H4 (cell line): ENCODE measurements at places on chromosomes 5 and 9. TPM values are rescaled to one million over a fixed set of nuclear protein-coding genes. Genes with fewer than 3 reads are reported as not detected.

The NUTM2G gene
- total RNA-seq = not detected in 2 replicates

- DNase-seq = no peak
Measured at GRCh38 chr5:67792891-67793290, 422.7 kb upstream of the PIK3R1 start.

- DNase-seq = peak; percentile 42
Measured at GRCh38 chr9:78130004-78130403, 98.4 kb upstream of the GNAQ start.

DNA sequence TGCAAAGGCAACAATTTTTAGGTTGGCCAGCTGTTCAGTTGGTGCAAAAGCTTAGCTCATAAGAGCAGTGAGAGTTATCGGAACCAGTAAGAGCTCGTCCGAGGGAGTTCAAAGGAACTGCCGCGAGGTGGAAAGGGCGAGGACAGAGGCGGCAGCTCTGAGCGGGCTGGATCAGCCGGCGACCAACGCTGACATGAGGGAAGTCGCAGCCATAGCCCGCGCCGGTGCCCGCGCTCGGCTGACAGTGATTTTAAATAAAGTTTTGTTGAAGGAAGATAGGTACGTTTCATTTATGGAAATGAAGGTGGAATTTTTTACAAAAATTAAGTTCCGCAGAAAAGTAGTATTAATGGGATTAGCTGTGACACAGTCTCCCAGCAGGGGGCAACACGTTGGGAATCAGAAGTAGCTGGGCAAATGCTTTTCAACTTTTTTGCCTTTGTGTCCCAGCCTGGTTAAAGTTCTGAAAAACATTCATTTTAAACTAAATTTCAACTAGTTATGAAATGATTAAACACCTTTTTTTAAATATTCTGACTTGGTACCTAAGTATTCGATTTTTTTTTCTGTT lies 43.2 kb downstream of the FBXO4 start:
- no peak for DNase-seq

- DNase-seq = no peak
Measured at GRCh38 chr5:151595411-151595826, 4.3 kb upstream of the FAT2 start.

DNA sequence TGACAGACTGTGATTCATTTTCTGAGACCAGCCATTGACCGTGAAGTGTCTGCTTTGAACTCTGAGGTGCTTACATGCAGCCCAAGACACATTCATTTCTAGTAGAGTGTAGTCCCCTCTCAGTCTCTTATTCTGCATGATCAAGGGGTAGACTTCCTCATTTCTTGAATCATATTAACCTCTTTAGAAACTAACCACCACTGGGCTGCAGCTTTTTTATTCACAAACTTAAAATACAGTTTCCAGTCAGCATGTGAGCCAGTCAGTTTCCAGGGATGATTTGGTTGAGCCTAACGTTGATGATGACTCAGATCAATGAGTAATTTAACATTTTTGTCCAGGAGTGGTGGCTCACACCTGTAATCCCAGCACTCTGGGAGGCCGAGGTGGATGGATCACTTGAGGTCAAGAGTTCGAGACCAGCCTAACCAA lies 59.2 kb downstream of the OTULIN start:
- DNase-seq = no peak

DNA sequence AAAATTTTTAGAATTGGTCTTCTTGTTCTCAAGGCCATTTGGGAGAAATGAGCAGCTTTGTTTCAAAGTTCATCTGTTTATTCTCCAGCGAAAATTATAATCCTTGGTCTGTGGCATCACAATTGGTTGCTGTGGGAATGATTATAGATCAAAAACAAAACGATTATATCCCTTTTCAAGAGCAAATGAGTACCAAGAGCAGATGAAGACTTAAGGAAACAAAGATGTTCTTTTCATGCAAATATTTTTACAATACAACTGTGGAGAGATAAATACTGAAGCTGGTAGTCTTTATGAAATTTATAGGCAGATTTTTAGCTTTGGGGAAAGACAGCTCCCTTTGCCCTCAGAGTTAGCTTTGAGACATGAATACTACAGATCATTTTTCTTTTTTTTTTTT lies 620.8 kb upstream of the DMAC1 start:
- DNase-seq = no peak

- no peak for DNase-seq
Measured at GRCh38 chr9:80561526-80561925, 989.8 kb downstream of the TLE4 start.

DNA sequence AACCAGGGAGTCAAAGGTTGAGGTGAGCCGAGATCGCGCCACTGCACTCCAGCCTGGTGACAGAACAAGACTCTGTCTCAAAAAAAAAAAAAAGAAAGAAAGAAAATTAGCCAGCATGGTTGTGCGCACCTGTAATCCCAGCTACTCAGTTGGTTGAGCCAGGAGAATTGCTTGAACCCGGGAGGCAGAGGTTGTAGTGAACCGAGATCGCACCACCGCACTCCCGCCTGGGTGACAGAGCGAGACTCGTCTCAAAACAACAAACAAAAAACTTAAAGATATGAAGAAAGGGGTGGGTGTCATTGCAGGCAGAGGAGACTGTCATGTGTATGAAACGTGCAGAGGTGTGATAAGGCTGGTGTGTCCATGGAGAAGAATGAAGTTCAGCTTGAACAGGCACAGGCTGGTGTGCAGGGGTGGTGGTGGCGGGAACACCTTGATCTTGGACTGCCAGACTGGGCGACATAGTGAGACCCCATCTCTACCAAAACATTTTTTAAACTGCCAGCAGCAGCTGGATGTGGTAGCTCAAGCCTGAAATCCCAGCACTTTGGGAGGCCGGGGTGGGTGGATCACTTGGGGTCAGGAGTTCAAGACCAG lies 69.6 kb downstream of the UGCG start:
- DNase-seq = no peak

GRCh38 chr9:16060436-16061129 lies 507.7 kb downstream of the CCDC171 start:
- DNase-seq = no peak
